NCI-H1417 treated with DMSO at 0.1 percent for 48 hours (cell line): ENCODE measurements at places on chromosomes 13 and 19.

- DNase-seq, result no peak
Observed at GRCh38 chr19:3234800-3235199, 10.3 kb downstream of the CELF5 start.

DNA sequence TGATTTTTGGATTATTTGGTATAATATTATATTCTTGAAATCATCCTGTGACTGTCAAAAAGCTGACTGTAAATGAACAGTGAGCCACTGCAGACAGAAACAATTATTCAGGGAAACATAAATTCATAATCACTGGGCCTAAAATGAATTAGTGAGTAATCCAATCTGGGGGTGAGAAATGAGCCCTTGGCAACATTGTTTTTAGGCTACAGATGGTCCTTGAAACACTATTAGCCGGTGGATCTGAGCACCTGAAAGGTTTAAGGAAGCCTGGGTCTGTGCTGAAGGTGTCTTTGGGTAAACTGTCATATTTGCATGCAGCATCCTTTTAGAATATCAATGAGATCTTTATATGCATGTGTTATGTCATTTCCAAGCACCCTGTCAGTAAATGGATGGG lies 290.7 kb downstream of the ATP8A2 start:
- no peak for DNase-seq

DNA sequence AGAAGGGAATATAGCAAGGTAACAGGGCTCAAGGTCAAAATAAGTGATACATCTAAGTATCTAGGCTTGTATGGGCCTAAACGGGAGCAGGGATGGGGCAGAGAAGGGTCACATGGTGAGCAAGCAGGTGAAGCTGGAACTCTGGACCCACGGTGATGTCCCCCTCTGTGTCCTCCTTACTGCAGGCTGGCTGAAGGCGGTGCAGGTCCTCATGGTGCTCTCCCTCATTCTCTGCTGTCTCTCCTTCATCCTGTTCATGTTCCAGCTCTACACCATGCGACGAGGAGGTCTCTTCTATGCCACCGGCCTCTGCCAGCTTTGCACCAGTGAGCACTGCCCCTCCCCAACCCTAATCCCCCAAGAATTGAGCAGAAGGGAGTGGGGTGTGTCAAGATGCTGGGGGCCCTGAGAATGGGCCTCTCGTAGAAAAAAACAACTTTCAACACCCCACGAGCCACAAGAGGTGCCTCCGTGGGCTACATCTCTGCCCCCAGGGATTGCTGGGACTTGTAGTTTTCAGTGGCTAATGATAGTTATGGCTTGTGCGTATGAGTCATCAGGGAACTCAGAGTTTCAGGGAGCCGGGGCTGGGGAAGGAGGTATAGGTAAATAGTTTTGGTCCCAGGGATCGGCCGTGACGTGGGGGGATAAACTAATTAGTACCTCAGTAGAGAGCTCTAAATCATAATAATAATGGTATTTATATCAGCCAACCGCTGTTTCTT lies 4.0 kb downstream of the EMP3 start:
- no peak for DNase-seq

GRCh38 chr13:41054919-41055619 lies 6.2 kb upstream of the WBP4 start:
- DNase-seq, result no peak

- DNase-seq, result no peak
Observed at GRCh38 chr19:44010468-44010867, 7.7 kb downstream of the ZNF230 start.

- no peak for DNase-seq
Observed at GRCh38 chr13:113052206-113052605, 53.4 kb upstream of the F7 start.

DNA sequence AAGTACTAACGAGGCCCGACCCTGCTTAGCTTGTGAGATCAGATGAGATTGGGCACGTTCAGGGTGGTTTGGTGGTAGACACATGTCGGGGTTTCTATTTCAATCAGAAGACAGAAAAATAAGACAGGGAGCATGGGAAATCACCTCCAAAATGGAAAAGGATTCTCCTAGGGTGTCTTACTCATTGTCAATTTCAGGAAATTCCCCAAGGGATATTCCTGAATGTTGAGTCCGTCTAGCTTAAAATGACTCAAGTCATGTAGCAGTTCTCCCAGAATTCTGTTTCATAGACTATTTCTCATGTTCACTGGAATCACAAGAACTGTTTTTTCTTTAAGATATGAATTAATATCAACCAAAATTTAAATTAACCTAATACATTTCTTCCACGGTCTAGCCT lies 380.1 kb downstream of the EFNB2 start:
- DNase-seq, result no peak

DNA sequence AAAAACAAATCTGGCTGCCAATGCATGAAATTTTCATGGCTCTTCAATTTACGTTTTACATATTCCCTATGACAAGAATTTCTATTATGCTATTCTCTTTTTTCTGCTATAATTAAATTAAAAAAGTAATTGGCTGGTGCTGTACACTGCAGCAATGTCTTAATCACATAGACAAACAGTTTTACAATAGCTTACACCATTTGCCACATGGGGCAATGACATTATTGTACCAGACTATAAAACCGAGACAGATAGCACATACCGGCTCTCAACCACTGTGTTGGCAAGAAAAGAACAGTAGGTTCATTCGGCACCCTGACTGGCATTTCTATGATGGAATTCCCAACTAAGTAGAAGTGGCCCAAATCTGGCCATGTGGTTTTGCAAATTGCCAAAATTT lies 67.7 kb downstream of the DACH1 start:
- DNase-seq, result no peak

DNA sequence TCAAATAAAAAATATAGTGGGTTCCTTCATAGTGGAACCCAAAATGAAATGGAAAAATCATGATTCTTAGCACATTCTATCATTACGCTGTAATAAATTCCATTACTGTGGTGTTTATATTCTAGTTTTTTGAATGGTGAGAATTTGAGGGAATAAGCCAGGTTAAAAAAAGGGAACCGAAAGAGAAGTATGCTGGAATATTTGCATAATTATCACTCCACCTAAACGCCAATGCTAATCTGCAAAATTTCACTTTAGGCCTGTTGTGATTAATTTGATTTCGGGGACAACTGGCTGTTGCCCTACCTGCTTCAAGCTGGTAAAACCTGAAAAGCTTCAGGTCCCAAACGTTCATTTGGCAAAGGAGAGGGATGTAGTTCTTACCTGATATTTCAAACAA lies 32.1 kb upstream of the SCEL start:
- no peak for DNase-seq

- no peak for DNase-seq
Observed at GRCh38 chr13:103358255-103358932, 292.2 kb upstream of the SLC10A2 start.

- DNase-seq, result no peak
Observed at GRCh38 chr19:40717325-40717879, 490 bp downstream of the ITPKC start.

- DNase-seq, result no peak
Observed at GRCh38 chr13:67554746-67555452, 324.8 kb upstream of the PCDH9 start.

DNA sequence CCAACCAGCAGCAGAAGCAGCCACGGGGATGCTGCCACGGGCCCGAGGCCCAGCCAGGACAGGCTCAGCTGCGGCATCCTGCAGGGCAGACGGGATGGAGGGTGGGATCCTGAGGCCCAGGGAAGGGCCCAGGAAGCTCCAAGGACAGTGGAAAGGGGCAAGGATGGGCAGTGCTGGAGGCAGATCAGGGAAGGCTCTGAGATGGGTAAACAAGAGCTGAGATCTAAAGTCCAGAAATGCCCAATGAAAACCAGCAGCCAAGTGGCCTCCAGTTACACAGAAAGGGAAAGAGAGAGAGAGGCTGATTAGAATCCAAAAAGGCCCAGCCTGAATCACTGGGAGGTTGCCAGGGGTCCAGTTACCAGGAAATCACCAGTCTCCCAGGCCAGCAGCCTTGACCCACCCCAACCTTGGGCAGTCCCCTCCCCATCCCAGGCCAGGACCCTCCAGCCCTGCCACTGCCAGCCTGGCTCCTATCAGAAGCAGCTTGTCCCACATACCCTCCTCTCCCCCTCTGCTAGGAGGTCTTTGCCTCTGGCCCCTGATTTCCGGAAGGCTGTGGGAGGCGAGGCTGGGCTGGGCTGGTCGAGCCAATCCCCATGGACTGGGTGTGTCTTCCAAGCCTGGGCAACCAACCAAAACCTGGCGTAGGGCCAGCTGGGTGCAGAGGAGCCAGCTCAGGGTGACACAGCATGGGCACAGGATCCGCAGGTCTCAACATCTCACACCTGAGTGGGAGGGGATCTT lies at the start of gene CYP4F11:
TSS of gene CYP4F11 (minus strand) at position 198 of the 747 bp plus-strand sequence. CDS start at position 77, 121 bp downstream.
- DNase-seq, result no peak

DNA sequence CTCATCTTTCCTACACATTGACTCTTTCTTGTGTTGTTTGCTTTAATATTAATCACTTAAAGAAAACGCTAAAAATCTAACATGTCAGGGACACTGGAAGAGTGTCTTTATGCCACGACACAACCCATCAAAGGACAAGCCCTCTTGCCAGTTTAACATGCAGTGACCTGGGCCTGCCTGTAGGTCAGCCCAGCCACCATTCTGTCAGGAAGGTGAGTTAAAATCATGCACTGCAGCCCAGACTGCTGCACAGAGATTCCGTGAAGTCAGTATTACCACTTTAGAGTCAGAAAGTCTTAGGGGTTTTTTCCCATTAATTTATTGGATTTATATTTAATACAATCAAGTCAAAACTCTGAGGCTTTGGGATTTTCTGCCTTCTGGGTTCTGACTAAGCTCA lies 58.0 kb downstream of the TNFRSF19 start:
- no peak for DNase-seq

DNA sequence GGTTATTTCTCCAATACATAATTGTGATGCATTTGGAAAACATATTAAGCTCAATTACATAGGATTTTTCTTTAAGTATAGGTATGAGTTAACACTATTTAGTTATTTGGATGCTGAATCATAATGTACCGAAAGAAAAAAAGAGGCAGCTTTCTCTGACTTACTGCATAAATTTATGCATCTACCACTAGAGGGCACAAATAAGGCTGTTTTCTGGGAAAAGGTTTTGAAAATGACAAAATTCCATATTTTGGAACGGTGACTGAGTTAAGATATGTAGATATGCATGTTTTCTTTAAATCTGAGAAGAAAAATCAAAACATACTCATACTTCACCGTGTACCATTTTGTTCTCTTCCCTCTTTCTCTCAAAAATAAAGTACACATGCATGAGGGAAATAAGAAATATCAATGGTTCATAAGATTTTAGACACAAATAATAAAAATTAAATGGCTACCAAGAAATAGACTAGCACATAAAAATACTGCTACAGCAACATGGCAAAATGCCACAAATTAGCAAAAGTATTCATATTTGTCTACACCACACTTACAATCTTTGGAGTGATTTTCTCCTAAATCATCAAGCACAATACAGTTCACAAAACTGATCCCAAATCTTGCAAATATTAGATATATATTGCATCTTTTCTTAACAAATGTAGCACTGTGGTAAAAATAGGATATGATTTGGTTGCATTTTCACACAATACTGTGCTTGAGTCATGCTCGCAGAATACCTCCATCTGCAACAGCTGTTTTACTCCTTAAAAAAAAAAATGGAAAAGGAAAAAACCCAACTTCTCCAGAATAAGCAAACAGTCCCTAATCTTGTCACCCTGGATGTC lies 260.0 kb downstream of the FGF14 start:
- DNase-seq, result no peak

DNA sequence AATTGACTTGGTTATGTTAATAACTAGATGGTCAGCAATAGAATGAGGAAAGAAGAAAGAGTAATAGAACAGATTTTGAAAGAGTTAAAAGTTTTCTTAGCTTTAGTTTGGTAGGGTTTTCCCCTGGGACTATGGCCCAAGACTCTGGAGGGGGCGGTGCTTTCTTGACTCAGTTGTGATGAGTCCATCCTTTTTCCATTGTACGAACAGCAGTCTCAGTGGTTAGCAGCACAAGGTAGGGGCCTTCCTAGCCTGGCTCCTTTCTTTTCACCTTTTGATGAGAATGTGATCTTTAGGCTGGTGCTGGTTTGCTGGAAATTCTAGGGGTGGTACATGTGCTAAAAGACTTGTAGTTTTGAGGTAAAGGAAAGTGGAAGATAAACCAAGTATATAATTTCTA lies 38.8 kb downstream of the ZNF506 start:
- DNase-seq, result no peak
